ENCODE measurements at places on chromosomes 12 and 14.

DNA sequence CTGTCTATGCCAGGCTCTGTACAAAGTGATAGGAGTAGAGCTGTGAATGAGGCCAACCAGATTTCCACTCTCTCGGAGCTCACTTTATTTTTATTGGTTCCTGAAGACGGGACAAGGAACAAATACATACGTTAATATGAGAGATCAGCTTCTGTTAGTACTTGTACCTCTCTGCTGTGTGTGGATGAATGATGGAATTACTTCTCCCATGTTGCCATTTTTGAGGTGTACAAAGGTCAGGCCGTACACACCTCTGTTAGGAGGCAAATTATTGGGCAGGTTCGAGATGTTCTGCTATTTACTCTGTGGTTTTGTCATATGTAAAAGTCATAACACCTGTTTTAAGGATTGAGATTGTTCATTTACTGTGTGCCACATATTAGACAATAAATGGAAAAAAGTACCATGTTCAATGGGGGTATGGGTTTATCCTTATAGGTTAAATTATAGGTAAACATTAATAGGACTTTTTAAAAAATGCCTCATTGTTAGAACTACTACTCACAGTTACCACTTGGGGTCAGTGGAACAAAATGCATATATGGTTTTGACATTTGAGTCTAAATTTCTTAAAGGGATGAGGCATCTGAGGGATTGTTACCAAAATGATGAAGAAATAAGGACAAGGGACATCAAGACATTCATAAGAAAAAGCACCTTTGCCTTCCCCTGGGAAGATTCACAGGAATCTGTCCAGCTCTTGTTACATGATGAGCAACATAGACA lies 26.9 kb downstream of the WBP11 start:
- no peak for DNase-seq

DNA sequence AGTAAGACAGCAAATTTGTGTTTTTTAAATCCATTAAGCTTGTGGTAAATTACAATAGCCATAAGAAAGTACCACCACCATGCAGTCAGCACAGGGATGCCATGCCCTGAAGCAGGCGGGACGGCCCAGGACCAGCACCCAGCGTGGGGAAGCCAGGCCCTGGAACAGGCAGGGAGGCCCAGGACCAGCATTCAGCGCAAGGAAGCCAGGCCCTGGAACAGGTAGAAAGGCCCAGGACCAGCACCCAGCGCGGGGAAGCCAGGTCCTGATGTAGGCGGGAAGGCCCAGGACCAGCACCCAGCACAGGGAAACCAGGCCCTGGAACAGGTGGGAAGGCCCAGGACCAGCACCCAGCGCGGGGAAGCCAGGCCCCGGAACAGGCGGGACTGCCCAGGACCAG lies 13.2 kb downstream of the CHFR start:
- no peak for DNase-seq

- DNase-seq = no peak
Measured at GRCh38 chr12:120984351-120984898, 6.1 kb downstream of the HNF1A start.

DNA sequence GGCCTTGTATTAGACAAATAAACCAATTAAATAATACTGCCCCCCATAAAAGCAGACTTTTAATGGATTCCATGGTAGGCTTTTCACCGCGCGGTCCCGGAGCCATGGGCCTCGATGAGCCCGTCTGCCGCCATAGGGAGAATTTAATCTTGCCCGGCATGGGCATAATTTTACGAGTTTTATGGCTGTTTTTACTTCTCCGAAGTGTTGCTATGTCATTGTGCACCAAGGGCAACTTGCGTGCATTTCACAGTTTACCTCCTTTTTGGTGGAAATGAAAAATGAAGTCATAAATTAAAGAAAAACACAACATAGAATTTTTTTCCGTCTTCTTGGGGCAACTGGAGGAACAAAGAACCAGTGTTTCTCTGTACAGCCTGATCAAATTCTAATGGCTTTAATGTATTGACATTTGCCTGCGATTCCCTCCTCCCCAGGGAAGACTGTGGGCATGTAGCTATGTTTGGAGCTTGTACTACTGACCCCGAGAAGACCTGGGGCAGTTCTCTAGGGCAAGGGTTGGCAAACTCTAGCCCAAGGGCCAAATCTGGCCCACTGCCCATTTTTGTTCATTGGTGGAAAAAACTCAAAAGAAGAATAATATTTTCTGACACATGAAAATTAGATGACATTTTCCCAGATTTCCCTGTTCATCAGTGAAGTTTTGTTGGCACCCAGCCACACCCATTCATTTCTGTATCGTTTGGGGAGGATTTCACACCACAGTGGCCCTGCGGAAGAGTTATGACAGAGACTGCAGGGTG lies 142.7 kb downstream of the CHST11 start:
- DNase-seq = no peak

DNA sequence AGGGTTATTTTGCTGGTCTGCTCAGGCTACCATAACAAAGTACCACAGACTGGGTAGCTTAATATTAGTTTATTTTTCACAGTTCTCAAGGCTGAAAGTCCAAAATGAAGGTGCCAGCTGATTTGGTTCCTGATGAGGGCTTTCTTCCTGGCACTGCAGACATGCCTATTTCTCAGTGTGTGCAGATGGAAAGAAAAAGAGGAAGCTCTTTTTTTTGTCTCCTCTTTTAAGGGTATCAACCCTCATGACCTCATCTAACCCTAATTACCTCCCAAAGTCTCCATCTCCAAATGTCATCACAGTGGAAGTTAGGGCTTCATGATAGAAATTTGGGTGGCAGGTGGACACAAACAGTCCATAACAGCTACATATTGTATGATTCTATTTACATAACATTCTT lies 25.0 kb upstream of the POLR3B start:
- DNase-seq = no peak

- DNase-seq = no peak
Measured at GRCh38 chr14:36222952-36223468, 46.5 kb upstream of the PTCSC3 start.

DNA sequence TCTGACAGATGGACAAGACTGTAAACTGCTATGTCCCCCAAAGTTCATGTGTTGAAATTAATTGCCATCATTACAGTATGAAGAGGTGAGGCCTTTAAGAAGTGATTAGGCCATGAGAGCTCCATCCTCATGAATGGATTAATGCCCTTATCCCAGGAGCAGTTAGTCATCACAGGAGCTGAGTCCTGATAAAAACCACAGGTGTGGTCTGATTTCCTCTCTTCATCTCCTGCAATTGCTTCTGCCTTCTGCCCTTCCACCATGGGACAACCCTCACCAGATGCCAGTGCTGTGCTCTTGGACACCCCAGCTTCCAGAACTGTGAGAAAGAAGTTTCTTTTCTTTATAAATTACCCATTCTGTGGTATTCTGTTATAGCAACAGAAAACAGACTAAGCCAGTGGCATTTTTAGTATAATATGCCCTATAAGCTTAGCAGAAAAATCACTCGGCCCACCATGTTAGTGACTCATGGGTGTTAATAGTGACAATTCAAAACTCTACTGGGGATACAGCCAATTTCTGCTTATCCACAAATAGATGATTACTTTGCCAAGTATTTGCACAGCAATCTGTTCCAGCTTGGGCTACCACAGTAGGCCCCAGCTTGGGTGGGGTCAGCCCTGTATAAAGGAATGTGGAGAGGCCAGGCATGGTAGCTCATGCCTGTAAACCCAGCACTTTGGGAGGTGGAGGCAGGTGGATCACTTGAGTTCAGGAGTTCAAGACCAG lies 129.0 kb upstream of the BCL2L14 start:
- no peak for DNase-seq

DNA sequence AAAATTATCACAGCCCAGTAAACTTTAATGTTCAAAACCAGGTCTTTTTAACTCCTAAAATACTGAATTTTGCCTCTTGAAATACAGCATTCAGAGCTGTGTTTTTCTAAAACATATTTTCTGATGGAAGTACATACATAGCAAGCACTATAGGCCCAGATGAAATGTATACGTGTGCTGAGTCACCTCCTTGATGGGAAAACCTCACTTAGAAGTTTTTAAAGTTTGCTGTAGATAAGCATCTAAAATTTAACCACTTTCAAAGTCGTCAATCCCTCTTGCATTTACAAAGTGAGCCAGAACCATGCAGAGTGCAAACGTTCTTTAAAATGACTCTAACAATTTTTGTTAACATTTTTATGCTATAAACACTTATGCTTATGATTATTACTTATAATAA lies 618.8 kb downstream of the RPS29 start:
- no peak for DNase-seq

- no peak for DNase-seq
Measured at GRCh38 chr14:70473825-70474224, 21.9 kb downstream of the ADAM21 start.

DNA sequence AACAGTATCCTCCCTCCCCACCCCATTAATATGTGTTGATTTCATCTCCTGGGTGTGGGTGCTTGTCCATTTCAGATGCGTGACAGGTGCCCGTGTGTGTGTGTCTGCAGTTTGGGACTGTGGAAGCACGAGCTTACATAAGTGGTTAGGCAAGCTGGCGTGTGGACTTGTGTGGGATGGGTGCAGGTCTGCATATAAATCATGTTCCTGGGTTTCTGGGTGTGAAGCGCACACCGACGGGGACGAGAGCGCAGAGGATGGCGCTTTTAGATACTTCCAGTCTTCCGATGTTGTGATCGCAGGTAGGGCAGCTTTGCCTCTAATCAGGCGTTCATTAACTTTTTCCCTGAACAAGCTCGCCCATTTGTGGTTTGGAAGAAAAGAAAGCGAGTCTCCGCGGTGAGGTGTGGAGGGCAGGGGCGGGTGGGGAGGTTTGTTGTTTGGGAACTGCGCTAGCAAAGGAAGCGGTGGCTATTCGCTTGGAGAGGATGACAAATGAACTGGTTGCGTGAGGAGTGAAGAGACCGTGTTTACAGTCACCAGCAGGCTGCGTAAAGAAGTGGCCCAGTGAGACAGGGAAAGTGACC lies 865 bp downstream of the RGS6 start:
- DNase-seq = no peak

DNA sequence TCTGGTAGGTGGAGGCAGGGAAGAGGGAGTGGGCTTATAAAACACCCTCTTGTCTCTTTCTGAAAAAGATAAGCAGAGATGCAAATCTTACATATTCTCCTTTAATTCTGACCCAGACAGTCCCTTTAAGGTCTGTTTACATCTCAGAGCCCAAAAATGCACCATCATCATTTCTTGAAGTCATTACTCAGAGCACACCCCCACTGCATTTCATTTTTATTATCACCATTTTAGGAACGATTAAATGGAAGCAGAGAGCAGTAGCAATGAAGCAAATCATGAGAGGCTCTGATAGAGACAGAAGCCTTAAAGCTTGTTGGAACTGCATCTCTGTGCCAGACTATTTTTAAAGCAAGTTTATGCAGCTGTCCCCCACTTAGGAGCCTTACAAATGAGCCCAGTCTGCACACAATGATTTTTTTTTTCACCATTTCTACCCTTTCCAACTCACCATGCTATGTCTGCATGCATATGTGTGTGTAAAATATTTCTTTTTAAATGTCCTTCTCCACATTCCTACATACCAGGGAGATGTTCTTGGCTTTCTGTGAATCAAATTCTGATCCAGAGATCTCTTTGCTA lies 311.0 kb downstream of the GRIN2B start:
- no peak for DNase-seq

- DNase-seq = no peak
Measured at GRCh38 chr12:92502417-92503028, 200.3 kb upstream of the PLEKHG7 start.

DNA sequence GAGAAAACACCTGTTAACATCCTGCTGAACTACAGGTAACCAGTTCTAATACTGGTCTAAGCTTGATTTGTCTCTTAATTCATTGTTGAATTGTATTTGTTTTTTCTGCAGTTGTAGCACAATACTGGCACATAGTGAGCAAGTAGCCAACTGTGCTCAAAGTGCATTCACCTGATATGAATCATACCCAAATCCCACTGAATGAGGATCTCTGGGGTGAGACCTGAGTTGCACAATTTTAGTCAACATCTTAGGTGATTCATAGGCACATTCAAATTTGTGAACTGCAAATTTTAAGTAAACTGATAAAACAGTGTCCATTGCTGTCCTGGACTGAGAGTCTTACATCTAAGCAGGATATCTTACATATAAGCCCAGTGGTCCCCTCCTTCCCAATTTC lies 12.8 kb downstream of the KCNC2 start:
- no peak for DNase-seq

GRCh38 chr14:92287987-92288386 lies 35.0 kb upstream of the SLC24A4 start:
- no peak for DNase-seq

GRCh38 chr12:98151105-98151590 lies 364.2 kb upstream of the TMPO start:
- no peak for DNase-seq

DNA sequence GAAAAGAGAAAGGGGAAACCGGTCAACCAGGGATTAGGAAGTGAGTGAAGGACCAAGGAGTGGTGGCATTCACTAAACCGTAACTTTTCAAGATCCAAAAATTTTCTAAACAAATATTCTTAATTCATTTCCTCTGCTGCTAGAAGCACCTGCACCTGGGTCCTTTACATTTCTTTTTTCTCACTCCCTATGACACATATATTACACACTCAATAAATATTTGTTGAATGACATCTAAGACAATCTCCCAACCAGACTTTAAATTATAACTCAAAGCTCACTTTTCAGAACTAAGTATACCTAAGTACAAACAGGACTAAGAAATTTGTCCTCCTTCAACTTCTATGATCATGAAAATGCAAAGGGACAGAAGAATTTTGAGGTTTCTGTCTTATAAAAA lies 11.1 kb downstream of the TTC5 start:
- no peak for DNase-seq

- DNase-seq = no peak
Measured at GRCh38 chr14:105146976-105147635, 21.5 kb downstream of the JAG2 start.

- DNase-seq = no peak
Measured at GRCh38 chr12:131461096-131461495, 249.8 kb upstream of the SFSWAP start.

GRCh38 chr12:120696626-120697025 lies 9.7 kb downstream of the MLEC start:
- DNase-seq = no peak

DNA sequence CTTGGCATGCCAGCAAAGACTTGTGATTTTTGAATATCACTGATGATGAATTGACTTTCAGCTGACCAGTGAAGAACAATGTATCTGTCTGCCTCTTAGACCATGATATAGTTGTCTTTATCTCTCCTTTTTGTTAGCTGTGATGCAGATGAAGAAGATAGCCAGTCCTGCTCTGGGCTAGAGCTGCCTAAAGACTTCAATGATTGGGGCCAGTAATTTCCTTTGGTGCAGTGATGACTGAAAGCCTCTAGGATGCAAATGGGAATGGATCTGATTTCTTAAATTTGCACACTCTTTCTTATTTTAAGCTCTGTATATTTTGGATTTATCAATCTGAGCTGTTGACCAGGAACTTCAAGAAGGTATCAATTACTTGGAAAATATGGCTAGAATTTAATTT lies at the start of gene TAS2R9:
Gene TAS2R9 (minus strand): TSS at position 101 of the 400 bp plus-strand sequence. CDS start 93 bp downstream, at position 8.
- no peak for DNase-seq
